ENCODE measurements at places on chromosomes 2 and 18.

DNA sequence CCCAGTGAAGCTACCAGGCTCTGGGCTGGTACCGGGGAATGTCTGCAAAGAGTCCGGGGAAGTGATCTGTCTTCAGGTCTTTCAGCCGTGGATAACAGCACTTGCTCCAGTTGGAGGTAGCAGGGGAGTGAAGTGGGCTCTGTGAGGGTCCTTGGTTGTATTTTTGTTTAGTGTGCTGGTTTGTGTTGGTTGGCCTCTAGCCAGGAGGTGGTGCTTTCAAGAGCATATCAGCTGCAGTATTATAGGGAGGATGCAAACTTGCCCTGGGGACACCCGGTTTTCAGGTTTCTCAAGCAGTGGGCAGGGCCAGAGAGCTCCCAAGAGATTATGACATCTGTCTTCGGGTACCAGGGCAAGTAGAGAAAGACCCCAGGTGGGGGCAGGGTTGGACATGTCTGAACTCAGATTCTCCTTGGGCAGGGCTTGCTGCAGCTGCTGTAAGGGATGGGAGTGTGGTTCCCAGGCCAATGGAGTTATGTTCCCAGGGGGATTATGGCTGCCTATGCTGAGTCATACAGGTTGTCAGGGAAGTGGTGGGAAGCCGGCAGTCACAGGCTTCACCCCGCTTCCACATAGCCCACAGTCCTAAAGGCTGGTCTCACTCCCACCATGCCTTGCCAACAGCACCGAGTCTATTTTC is 34.4 kb downstream of the ACAA2 start:
- no peak for DNase-seq

- no peak for DNase-seq
Measured at GRCh38 chr18:24704946-24705630, 244.7 kb downstream of the HRH4 start.

GRCh38 chr2:165067643-165068486 is 112.5 kb upstream of the SLC38A11 start:
- no peak for DNase-seq

- DNase-seq = no peak
Measured at GRCh38 chr2:26737221-26737620, 26.9 kb upstream of the SLC35F6 start.

DNA sequence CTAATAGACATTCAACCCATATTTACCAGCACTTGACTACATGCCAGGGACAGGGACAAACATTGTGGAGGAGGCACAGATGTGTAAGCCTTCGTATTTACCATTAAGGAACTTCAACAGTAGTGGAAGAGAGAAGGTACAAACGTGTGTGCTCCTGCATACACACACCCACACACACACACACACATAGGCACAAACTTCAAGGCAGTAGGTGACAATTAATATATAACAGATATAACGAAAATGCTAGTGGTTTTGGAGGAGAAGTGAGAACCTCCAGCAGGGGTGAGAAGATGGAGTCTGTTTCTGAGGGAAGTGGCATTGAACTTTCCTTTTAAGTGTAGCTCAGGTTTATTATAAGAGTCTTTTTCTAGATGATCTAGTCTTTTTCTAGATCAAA is 231.1 kb downstream of the SETBP1 start:
- DNase-seq = no peak

- DNase-seq = peak; percentile 4
Measured at GRCh38 chr18:80022613-80023012, 11.6 kb upstream of the RBFA start.

DNA sequence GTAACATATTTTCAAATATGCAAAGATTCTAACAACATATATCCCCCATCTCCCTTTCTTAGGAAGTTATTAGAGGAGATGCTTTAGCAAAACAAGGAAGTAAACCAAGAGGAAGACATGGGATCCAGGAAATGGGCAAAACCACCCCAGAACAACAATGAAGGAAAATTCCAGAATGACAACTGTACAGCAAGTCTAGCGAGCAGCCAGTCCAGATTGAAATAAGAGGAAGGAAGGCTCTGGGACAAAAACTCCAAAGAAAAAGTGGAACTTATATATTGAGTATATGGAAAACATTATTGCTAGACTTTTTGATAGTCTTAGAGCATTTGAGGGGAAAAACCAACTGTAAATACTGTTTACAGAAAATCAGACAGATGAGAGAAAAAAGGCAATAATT is 2.9 kb upstream of the ARPC2 start:
- DNase-seq = peak; percentile 56

DNA sequence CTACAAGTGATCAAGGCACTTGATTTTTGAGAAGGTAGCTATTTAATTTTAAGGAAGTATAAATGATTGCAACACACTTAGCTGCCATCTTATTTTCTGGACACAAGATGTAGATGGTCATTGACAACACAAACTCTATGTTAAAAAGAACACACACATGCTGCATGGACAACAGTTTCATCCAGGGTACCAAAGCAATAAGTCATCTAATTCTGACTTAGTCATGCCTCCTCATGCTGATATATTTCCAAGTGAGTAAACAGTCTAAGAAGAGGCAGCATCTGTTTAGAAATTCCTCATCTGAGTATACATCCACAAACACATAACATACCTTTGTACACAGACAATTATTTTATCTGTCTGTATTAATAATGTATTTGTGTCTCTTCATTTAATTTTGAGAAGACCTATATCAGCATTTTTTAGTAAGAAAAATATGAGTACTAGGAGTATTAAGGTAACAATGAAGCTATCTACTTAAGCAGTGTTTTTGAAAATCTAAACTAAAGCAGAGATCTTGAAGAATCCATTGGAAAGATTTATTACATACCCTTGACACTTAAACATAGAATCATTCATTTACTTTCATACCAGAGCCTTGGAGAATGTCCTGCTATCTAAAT is 84.9 kb downstream of the SCN1A start:
- no peak for DNase-seq

Data from inflammatory macrophage treated with lipopolysaccharide for 4 hours (primary cell).